ENCODE measurements at places on chromosomes 4 and X.

GRCh38 chr4:93732509-93732908 is 96.0 kb upstream of the ATOH1 start:
- DNase-seq: no peak

GRCh38 chr4:125734504-125734903 is 419.7 kb downstream of the FAT4 start:
- DNase-seq: no peak

GRCh38 chrX:110448459-110448858 is 89.8 kb downstream of the RTL9 start:
- DNase-seq: no peak

- no peak for DNase-seq
Observed at GRCh38 chr4:185467101-185467500, 4.4 kb downstream of the CCDC110 start.

DNA sequence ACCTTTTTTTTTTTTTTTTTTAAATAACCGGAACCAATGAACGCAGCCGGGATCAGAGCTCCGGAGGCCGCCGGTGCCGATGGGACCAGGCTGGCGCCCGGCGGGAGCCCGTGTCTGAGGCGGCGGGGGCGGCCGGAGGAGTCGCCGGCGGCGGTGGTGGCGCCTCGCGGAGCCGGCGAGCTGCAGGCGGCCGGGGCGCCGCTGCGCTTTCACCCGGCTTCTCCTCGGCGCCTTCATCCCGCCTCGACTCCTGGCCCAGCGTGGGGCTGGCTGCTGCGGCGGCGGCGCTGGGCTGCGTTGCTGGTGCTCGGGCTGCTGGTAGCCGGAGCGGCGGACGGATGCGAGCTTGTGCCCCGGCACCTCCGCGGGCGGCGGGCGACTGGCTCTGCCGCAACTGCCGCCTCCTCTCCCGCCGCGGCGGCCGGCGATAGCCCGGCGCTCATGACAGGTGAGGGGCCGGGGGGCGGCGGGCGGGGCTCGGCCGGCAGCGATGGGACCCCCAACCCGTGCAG is 337 bp downstream of the STIM2 start:
- DNase-seq: peak; percentile 70

- DNase-seq: peak; percentile 98
Observed at GRCh38 chr4:141028024-141028529, 105.2 kb downstream of the RNF150 start.

DNA sequence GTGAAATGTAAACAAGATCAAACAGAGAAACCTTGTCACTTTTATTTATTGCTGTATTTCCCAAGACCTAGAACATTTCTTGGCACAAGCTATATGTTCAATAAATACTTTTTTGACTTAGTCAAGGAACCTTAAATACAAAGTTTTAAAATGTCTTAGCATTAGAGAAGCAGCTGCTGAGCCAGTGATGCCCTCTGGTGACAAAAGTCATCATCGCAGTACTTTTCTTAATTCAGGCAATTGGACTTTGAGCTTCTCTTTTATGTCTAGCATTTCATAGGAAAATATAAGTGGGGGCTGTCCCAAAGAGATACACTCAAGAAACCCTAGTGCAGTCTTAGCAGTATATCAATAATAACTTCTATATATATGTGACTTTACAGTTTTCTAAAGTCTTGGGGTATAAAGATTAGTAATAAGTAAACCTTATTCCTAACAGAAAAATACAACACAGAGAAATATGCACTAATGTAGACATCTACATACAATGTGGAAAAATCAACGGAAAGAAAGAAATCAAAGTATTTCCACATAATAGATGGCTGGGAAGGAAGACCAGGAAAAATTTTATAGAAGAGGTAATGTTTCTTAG is 118.4 kb downstream of the DTHD1 start:
- no peak for DNase-seq

DNA sequence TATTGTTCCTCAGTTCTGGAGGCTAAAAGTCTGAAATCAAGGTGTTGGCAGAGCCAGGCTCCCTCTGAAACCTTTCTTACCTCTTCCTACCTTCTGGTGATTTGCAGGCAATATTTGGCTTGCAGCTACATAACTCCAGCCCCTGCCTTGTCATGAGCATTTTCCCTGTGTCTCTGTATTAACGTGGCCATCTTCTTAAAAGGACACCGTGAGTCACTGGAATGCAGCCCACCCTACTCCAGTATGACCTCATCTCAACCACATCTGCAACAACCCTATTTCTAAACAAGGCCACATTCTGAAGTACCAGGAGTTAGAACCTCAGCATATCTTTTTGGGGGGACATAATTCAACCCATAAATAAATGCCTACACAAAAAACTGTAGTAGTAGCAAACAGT is 40.7 kb downstream of the FANCB start:
- peak; percentile 73 for DNase-seq

DNA sequence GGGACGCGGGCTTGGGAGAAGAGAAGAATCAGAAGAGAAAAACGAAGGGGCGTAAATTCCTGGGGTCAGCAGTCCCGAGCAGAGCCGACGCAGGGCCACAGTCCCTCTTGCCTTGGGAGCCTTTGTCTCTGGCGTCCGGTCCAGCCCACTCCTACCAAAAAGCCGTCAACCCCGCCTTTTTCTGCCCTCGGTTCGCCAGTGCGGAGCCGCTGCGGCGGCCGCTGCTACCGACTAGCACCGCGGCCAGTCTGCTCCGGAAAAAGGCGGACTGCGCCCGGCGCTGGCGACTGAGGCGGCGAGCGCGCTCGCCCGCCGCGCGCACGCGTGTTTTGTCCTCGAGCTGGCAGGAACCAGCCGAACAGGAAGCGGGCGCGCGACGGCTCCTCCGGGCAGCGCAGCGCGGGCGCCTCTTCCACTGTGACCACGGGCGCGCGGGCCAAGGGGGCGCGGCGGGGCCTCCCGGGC is 502 bp downstream of the HNRNPDL start:
- DNase-seq: no peak

GRCh38 chr4:145182222-145182621 is 1.8 kb upstream of the OTUD4 start:
- DNase-seq: no peak

DNA sequence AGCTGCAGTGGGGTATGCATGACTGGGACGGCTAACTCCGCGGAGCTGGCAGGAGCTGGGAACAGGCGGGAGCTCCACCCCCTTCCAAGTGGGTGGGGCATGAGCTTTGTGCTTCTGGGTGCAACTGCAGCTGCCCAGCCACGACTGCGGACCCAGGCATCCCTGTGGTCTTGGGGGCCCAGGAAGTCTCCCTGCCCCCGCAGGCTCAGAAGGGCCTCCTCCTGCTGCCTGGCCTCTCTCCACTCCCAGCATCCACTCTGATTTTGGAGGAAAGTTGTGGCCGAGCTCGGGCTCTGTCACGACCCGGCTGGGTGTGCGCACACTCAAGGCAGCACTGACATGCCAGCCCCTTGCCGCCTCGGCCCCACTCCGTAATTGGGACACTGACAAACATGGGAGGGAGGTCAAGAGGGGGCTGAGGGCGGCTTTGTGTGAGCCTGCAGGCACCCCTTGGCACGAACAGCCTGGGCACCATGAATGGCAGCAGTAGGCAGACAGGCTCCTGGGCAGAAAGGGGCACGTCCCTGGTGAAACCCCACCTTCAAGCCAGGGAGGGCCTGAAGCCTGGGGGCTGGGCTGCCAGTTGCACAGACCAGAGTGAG is 822.6 kb downstream of the GLUD2 start:
- no peak for DNase-seq

DNA sequence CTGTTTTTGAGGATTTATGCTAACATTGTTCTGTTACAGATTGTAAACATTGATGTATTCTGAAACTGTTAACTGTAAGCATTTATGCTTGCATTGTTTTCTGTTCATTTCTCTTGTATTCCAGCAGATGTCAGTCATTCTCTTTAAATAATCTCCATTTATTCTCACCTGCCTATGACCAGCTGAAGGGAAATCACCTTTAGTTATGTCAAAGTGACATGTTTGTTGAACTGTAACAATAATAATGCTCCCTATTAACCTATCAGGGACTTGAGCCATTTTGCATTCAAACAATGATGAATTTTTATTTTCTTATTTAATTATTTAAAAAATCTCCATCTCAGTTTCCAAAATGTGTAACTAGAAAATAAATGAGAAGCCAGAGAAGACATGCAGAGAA is 58.0 kb downstream of the SPCS3 start:
- peak; percentile 36 for DNase-seq

DNA sequence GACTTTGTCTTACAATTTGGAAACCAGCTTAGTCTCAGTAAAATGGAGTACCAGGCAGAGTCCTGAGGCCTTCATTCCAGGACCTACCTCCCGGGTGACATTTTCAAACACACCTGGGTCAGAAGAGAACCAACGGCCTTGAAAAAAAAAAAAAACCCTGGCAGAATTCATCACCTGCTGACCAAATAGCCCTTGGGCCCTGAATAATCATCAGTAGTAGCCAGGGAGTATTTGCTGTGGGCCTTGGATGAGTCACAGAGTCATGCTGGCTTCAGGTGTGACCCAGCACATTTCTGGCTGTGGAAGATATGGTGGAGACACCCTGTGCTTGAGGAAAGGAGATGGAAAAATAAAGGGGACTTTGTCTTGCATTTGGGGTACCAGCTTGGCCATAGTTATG is 92.2 kb downstream of the LPAR4 start:
- no peak for DNase-seq

GRCh38 chrX:69508610-69509009 is 4.5 kb downstream of the NALF2 start:
- DNase-seq: no peak

- peak; percentile 1 for DNase-seq
Observed at GRCh38 chr4:184196730-184197385, 20.8 kb downstream of the ENPP6 start.

DNA sequence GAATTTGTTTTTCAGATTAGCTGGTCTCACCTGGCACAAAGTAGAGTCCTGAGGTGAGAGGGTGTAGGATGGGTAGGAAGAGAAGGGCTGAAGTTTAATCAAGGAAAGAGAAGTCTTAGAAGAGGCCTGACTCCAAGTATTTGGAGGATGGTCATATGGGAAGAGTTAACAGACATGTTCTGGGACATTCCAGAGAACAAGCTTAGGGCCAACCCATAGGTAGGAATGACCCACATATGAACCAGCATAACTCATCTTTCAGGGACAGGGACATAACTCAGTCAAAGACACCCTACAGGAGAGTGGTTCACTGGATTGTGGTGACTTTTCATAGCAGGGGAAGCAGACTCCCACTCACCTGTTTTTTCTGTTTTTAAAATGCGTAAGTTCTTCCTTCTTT is 27.9 kb upstream of the ANXA5 start:
- DNase-seq: no peak

GRCh38 chr4:168361365-168362024 is 42.9 kb upstream of the DDX60 start:
- DNase-seq: no peak

DNA sequence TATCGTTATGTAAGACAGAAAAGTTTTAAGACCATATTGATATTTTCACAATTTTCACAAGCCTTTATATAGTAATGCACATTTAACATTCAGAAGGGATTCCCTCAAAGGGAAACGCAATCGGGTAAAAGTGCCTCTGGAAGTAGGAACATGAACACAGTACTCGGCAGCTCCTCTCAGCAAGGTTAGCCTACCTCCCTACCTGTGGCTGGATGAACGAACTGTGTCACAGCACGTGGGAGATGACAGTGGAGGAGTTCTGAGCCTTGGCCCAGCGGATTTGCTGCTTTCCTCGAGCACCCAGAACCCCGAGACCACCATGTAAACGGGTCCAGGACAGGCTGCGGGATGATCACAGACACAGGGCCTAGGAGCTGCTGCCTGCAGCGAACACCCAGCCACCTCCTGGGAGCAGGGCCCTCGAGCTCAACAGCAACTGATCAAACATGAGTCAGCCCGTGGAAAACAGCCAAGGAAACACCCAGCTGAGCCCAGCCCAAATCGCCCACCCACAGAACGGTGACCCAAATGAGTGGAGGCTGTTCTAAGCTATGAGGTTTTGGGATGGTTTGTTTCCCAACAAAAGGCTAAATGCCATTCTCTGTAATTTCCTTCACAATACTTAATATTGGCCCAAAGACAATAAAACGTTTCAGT is 30.4 kb downstream of the FAT1 start:
- peak; percentile 85 for DNase-seq

- peak; percentile 47 for DNase-seq
Observed at GRCh38 chrX:54066841-54067240, 22.6 kb upstream of the PHF8 start.

DNA sequence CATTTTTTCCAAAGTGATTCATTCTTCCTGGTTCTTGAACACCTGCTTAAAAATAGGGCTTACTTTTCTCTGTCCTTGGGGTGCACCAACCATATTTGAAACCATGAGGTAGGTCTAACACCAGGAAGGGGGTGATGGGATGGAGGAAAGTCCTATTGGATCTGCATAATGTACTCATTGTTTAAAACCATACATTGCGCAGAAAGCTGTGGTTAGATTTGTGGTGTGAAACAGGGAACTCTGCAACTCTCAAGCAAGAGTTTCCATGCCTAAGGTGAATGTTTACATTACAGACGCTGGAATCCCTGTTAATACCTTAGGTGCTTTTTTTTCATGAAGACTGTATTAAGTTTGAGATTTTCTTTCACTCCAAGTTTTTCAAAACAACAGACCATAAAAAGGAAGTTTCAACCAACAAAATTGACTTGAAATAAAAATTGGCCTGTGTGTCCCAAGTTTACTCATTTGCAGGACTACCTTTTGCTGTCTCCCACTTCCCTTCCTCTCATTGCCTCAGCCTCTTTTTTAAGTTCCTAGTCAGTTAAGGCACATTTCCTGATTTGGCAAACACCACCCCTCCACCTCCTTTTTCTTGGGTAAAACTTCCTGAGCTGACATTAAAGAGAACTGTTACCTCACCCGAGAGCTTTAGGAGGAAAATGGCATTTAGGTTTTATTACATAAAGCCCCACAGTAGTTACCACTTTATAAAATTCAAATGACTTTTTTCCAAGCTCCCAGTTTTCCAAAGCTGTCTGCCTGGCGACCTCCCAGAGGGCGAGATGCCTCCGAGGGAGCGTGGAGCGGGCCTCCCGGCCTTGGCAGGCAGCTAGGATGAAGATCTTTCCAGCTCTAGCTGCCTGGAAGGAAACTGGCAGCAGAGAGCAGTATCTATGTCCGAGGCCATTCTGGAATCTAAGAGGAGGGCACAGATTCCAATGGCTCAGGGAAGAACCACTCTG is 47.9 kb upstream of the RBPJ start:
- DNase-seq: no peak

DNA sequence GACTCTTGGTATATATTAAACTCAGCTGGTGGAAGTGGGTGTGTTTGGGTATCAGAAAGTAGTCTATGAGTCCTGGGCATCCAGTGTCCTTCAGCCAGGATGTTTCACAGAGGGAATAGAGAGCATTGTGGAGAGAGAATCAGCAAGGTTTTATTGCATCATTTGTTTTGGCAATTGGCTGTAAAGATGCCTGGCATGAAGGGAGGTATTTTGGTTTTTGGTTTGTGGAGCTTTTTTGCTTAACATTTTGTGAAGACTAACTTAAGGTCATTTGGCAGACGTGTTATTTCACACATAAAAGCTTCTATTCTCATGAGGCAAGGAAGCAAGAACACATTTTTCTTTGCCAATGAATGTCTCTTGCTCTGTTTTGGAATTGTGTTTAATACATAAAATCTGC is 71.1 kb downstream of the DCLK2 start:
- DNase-seq: peak; percentile 62

DNA sequence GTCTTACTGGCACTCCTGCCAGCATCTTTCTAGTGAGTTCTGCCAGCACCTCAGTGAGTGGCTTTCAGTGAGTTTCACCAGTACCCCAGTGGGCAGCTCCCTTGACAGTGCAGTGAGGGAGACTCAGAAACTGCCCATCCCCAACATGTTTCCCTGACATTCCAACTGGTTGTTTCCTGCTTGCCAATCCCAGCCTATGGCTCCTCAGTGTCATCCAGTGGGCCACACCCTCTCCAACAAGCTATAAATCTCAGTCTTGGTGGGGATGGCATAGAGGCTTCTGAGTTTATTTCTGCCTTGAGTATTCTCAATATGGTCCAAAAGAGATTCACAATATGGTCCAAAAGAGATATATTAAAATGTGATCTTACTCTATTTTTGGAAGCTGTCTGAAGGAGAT is 461.2 kb upstream of the NR3C2 start:
- no peak for DNase-seq

Data from EH (cell line).